ENCODE measurements at places on chromosomes 5 and 9.
A peak's percentile ranks its signal among the peaks of the same experiment; 100 is the strongest.

DNA sequence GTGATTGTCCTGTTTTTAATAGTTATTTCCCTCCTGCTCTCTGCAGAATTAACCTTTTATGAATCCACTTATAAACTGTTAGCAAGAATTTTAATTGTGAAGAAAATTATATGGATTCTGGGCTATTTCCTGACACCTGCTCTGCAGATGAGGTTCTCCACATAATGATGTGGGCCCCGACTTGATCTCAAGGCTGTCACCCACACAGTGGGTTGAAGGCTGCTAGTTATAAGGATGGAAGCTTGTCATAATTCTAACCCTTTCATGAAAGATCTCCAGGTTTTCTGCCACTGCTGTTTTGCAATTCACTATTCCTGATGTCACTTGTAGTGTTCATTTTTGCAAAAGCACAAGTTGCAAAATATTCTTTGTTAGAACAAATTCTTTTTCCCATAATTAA, 69.1 kb upstream of the MAN2A1 start:
- DNase-seq, result no peak

GRCh38 chr9:5642170-5642569, 13.3 kb downstream of the RIC1 start:
- DNase-seq, result no peak

DNA sequence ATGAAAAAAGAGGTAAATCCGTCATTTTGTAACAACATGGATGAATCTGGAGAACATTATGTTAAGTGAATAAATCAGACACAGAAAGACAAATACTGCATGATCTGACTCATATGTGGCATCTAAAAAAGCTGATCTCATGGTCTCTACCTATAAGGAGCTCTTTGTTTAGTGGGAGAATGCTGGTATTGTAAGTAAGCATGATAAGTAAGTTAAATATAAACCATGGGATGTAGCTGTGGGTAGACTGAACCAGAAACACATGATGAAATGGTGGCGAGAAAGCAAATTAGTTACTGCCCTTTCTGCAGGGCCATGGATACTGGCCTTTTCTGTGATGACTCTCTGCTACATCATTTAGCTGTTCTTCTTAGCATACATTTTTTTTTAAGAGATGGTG, 66.4 kb upstream of the RUSC2 start:
- DNase-seq, result no peak

DNA sequence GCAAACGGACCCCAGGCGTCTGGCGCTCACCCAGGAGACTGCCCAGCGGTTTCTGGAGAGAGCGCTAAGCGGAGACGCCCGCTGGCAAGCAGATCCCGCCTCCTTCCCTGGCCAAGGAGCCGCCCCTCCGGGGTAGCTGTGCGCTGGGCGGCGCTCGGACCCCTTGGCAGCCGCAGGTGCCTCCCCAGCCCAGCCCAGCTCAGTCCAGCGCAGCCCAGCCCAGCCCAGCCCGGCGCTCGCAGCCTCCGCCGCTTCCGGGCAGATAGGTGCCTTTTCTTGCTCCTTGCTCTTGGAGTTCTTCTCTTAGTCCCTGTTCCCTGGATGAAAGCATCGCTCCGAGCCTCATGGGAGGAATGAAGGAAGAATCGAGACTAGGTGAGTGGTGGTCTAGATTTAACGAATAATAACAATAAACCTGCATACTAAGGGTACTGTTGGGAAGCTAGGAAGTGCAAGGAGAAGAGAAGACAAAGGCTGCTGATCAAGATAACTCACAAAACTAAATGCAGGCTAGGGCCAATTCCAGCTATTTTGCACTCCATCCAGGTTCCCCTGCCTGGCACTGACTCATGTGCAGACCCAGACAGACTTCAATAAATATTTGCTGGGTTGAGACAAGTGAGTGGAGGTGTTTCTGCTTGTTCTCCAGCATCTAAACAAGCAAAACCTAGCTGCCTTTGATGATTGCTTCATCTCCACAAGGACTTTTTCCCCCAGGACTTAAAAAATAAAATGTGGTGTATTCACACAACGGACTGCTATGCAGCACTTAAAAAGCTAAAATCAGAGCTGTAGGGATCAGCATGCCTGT, at the start of gene STK32A:
STK32A (plus strand) TSS at position 202 of the 811 bp plus-strand sequence. CDS start 4,609 bp downstream, outside the sequence.
- DNase-seq, result no peak

DNA sequence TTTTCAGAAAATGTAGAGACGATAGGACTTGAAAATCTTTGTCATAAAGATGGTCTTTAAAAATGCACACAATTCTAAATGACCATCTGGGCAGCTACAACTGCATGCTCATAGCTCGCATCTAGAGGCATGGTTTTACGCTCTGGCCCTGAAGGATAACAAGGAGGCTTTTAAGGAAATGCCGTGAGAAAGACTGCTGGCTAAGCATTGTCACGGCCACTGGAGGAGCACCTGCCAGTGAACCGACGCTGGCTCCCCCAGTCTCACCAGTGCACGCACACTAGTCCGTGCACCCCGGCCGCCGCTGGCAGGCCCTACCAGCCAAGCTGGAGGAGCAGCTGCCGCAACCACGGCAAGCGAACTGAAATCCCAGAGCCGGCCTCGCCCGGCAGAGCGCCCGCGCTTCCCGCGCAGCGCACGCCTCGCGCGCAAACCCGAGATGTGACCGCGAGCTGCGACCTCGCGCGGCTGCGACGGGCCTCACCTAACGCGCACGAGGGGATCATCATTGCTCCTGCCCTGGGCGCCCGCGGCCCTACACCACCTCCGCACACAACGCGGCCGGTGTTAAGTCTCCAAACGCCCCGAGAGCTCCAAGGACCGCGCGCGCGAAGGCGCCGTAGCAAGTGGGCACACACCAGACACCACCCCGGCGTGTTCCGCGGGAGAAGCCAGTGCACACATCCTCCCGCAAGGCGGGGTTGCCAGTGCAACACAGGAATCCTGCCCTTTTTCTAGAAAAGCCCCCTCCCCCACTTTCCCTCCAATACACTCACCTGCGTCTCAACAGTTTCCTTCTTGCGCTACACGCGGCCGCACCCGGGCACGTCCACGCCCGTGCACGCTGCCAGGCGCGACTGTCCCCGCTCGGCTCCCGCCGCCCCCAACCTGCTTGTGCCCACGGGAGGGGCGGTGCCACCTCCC, 5.3 kb downstream of the ELAVL2 start:
- DNase-seq, result no peak

GRCh38 chr5:150485693-150486401, 22.1 kb upstream of the NDST1 start:
- DNase-seq, result peak; percentile 23

- DNase-seq, result peak; percentile 58
Observed at GRCh38 chr9:33287087-33287490, 3.2 kb upstream of the NFX1 start.

GRCh38 chr5:166356096-166356495, 1935.3 kb upstream of the WWC1 start:
- DNase-seq, result no peak

- no peak for DNase-seq
Observed at GRCh38 chr9:99177576-99178366, 44.0 kb downstream of the ALG2 start.

DNA sequence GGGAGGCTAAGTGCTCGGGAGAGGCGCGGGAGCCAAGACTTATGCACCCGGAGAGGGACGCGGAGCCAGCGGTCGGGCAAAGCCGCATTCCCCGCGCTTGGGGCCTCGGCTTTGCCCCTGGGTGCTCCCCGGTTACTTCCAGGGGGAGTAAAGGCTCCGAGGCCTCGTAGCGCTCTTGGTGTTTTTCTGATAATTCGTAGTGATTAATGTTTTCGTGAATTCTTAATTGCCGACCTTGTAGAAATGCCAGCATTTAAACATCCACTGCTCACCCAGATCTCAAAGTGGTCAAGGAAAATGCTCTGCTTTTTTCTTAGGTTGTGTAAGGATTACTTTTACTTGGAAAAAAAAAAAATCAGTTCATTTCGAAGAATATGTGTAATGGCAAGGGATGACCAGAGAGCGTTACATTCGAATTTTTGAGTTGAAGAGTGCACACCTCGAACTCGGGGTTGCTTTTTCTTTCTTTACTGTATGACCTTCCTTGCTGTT, 654 bp upstream of the TUT7 start:
- DNase-seq, result no peak

GRCh38 chr5:143205883-143206195, 197.6 kb downstream of the NR3C1 start:
- no peak for DNase-seq

DNA sequence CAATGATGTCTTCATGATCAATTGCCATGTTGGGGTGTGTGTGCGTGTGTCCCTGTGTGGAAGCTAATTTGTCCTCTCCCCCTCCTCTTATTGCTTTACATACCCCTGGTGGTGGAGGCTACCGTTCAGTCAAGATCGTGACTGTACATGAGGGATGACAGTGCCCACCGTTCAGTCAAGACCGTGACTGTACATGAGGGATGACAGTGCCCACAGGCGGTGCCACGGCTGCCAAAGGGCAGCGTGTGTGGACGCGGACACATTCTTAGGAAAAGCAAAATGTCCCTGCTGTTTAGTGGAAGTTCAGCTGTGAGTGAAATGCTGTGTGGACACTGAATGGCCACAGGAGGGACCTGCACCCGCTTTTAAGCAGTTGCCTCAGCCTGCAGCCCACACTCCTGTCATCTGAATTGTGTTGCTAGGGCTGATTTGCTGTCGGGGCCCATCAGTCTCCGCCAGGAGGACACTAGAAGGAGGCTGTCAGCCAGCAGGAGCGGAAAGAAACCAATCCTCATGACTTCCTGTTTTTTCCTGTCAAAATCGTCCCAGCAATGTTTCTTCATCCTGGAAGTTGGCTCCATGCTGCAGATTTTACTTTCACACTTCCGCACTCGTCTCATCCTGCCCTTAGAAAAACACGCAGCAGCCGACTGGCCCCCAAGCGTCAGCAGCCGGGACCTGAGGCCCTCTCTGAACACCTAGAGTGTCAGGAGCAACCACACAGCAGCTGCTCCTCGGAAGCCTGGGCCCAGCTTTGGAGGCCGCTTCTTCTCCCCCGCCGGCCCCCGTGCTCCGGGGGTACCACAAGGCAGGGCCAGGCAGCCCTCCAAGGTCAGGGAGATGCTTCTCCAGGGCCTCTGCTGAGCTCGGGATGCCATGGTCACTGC, 9.1 kb downstream of the OR2V1 start:
- no peak for DNase-seq

- DNase-seq, result no peak
Observed at GRCh38 chr5:168311061-168311566, 19.7 kb downstream of the WWC1 start.

DNA sequence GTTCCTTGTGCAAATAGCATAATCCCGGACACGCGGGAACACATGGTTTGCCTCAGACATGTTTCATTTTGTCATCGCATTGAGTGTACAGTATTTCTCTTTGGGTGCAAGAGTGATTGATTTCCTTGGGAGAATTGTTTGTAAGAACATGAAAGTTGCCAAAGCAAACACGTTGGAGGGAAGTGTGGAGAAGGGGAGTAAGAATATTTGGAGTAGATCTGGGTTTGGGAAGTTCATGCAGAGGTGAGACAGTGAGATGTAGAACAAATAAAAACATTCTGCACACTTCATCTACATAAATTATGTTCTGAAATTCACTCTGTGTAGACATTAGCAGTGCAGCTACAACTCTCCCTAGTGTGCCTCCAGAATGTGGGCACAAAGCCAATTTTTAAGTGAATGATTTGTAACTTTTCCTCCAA, 24.0 kb downstream of the FOXD1 start:
- no peak for DNase-seq

All from activated CD8-positive, alpha-beta T cell treated with anti-CD3 and anti-CD28 coated beads for 36 hours (primary cell).